CD4-positive, alpha-beta T cell treated with Interleukin-17A for 4 hours (primary cell): ENCODE measurements at places on chromosomes 7 and 10.
A peak's percentile ranks its signal among the peaks of the same experiment; 100 is the strongest.

GRCh38 chr10:50512743-50513416, 110.9 kb downstream of the SGMS1 start:
- peak; percentile 8 for DNase-seq

- DNase-seq: no peak
Measured at GRCh38 chr7:739455-739982, 12.4 kb upstream of the PRKAR1B start.

DNA sequence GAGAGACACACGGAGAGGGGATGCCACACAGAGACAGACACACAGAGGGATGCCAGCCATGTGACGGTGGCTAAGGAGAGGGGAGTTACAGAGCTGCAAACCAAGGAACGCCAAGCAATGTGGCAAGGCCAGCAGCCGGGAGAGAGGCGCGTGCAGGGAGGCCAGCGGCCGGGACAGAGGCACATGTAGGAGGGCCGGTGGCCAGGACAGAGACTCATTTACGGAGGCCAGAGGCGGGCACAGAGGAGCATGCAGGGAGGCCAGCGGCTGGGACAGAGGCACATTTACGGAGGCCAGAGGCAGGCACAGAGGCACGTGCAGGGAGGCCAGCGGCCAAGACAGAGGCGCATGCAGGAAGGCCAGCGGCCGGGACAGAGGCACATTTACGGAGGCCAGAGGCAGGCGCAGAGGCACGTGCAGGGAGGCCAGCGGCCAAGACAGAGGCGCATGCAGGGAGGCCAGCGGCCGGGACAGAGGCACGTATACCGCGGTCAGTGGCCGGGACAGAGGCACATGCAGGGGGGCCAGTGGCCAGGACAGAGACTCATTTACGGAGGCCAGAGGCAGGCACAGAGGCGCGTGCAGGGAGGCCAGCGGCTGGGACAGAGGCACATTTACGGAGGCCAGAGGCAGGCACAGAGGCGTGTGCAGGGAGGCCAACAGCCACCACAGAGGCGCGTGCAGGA, 40.4 kb downstream of the INSIG1 start:
- DNase-seq: no peak

DNA sequence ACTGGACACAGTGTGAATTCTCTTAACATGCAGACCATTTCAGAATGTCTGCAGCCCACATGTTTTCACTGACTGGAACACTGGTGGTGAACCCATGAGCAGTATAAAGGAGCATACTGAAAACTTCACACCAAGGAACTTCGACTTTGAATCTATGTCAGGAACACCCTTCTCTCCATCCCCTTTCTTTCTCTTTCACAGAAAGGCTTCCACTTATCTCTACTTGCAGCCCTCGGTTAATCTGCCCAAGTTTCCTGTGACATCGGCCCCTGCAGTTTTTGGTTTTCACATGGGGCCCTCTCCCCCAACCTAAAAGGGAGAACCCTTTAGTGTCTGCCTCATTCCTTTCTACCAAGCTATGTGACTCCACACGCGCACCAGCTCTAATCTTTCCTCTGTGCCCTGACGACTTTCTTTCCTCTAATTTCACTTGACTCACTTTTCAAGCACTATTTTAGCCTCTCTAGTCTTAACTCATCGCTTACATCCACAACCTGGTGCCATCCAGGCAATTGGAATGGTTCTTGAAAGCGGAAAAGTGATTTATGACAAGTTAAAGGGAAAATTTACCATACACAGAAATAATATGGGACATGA, 70.1 kb downstream of the RELN start:
- DNase-seq: no peak

DNA sequence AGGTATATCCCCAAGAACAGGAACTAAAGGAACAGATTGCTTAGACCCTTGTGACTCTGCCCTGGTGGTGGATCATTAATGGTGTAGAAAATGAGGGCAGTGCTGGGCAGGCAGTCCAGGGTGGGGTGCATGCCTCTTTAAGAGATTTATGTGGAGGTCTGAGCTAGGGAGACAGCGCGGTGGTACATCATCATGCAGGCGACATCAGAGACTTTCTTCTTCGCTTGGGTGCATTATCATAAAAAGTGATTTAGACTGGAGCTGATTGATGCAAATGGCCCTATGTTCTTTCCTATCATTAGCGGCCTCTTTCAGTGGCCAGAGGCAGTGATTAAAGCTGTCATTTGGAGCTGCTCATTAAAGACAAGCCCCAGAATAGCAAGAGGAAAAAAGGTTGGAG, 519.1 kb upstream of the GALNT17 start:
- no peak for DNase-seq

GRCh38 chr10:109275960-109276359, 647.4 kb downstream of the XPNPEP1 start:
- no peak for DNase-seq

DNA sequence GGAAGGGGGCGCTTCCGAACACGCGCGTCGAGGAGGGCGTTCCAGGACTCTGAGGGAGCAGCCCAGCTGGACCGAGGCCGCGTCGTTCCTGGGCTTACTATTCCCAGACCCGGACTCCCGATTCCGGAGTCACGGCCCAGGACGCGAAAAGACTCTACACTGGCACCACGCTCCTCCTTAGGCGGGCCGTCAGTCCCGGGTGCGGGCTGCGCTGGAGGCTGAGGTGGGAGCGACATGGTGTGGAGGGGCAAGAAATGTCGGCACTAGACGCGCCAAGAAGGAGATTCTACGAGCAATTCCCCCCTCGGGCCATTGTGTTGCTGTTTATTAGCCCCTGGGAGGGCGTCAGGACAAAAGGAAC, 584 bp upstream of the RUNDC3B start:
- DNase-seq: no peak

DNA sequence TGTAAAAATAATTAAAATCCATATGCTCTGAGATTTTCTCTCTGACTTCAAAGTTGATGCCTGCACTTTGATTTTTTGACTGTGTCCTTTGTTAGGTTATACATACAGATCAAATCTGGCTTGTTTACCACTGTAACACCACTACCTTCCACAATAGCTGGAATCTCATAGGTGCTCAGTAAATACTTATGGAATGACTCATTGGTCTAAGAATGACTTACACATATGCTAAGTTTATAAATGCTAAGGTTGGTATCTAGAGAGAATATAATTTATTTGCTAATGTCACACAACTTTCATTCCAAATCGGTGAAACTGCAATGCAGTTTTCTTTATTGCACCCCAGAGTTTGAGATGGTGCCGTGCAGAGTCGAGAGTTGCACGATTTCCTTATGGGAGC, 578.5 kb downstream of the SH2D4B start:
- DNase-seq: no peak

DNA sequence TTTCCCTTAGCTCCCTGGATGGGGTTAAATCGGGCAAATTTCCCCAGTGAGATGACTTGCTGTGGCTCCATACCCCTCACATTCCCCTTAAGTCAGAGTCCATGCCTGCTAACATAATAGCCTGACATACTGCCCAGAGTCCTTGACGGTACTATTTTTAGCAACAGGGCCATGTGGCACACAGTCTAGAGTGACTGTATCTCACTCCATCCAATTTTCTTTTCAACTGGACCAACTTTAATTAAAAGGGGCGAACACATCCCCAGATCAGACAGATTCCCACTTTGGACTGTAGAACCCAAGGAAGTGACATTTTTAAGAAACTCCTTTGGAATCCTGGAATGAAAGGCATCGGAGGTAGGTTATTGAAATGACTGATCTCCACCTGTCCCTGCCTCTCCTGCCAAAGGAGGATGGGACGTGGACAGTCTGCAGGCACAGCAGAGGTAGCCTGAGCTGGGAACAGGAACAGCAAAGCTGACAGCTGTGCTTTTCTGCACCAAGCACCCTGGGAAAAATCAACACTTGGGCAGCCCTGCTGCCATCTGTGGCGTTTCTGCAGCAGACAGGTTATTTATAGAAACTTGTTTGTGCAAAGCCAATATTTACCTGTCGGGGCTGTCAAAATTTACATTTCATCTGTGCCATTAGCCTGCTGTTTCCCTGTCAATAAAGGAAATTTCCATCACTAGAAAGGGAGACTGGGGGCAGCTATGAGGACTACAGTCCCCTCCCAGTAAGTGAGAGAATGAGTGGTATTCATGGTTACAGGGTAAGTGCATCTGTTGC, 221.5 kb upstream of the AOAH start:
- DNase-seq: no peak

DNA sequence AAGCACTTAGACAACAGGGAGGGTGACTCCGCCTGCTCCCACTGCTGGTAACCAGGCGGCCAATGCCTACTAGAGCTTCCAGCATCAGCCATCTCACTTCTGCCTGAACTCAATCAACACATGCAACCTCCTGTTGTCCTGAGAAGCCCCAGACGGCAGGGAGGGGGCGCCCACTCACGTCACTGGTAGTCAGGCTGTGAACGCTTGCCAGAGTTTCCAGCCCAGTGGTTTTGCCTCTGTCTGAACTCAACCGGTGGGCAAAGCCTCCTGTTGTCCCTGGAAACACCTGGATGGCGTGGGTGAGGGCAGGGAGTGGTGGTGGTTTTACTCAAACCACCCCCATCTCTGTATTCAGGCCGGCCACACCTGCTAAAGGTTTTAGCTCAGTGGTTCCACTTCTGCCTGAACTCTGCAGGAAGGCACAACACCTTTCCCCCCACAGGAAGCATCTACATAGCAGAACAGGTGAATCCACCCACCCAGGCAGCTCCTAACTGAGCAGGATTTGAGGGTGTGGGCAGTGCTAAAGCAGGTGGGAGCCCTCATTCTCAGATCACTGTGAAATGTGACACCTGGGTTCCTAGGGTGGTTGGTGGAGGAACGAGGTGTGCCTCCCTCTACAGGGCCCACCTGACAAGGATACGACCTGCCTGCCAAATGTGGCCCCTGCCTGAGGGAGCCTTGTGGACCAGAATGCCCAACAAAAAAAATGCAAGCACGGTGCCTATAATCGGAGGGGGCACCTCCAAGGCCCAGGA, 563.0 kb upstream of the SEMA3D start:
- no peak for DNase-seq

GRCh38 chr7:81487516-81487915, 282.3 kb downstream of the HGF start:
- DNase-seq: no peak

DNA sequence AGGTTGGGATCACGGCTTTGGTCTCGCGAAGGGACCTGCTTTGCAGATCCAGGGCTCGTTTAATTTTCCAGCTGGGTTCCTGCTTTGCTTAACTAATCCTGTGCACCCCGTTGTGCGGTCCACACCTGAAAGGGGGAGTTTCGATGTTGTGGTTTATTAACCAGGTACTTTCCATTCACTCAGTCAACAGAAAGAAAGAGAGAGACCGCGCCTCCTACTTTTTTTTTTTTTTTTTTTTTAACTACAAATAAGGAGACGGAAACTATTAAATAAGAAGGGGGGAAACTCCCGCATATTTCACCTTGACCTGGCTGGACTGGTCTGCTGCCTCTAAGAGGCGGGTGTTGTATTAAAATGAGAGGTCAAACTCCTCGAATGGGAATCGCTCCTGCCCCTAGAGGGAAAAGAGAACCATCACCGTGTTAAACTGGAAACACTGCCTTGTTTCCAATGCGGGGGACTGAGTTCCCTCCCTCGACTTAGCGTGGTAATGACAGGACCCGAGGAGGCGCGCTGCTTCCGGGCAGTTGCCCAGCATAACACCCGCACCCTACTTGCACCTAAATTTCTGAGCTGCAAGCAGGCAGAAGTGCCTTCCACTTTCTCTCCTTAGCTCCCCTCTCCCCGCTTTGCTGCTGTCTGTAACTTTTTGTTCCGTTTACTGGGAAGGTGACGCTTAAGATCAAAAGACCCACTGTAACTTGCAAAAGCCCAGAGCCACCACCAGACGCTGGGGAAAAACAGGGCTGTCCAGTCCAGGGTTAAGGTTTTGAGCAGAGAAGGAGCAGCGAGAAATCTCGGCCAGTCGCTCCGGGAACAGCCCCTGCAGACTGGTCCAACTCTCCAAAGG, 1.1 kb upstream of the ITGB8 start:
- no peak for DNase-seq

DNA sequence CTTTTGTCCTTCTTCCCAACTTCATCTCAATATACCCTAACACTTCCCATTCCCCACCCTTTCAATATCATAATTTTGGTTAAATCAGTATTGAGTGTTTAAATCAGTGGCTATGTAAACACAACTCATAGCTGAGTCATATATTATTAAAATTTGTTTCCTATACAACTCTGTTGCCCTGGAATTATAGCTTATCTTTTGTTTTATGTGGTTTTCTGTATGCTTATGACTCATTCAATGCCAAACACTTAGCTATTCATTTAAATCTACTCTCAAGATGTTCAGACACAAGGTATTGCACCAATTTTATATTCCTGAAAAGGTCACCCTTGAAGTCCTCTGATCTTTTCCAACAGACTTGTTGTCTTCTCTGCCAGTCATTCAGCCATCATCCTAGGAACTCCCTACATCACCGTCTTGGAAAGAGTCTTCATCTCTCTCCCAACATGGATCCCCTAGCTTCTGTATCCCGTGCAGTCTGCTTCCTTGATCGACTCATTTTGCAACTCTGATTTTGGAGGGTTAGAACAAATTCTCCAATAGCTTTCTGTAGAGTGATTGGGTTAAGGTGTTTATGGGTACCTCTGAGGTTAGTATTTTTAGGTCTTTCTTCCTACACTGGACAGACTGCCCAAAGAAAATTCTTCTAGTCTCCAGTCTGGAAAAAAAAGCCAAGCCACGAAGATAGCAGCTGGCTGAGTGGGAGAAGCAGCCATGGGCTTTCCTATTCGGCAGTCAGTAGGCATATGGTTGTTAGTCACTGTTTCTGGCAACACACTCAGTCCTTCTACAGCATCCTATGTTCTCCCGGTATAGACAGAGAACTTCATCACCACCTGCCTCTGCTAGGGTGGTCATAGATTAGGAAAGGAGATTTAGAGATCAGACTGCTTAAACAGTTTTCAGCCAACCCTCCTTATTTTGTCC, 102.1 kb downstream of the CRPPA start:
- no peak for DNase-seq

DNA sequence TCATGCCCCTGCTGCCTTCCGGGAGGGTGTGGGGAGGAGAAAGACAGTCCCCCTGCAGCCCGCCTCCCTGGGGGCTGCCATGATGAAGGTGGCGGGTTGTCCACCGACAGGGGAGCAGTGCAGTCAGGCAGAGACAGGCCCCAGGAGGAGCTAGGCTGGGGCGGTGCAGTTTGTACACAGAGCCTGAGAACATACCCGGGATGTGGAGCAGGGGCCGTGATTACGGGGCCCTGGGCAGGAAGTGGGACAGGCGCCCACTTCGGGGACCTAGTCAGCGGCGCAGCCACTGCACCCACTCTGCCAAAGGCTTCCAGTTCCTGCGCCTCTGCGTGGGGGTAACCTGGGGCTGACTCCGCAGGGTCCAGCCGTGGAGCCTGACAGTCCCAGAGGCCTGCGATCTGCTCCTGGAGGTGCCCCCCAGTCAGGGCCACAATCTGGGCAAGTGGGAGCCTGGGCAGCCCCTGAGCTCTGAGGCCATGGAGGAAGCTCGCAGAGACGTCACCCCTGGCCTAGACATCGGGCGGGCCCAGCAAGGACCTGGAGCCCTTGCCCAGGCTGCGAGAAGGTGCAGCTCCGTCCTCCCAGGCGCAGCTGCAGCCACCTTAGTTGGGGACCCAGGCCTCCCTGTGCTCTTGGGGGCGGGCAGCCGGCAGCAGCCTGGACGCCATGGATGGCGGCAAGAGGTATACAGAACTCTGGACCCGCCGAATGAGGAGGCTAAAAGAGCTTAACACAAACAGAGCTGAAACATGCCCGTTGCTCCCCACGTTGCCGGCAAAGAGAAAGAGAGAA, 1356.8 kb downstream of the XPNPEP1 start:
- no peak for DNase-seq
